ENCODE measurements at places on chromosomes 5 and 9. TPM values are rescaled to one million over a fixed set of nuclear protein-coding genes. Genes with fewer than 3 reads are reported as not detected.

HAVCR2 gene
- not detected for total RNA-seq

OGN gene
- total RNA-seq: not detected

MOB3B gene
- total RNA-seq: not detected

PROP1 gene
- not detected for total RNA-seq

DMRTA1 gene
- 0.88 TPM for total RNA-seq

EFNA5 gene
- total RNA-seq: 3.0 TPM

WDR38 gene
- total RNA-seq: not detected

TMEM252 gene
- total RNA-seq: not detected

GNA14 gene
- total RNA-seq: not detected

CCDC192 gene
- not detected for total RNA-seq

C5orf52 gene
- total RNA-seq: not detected

ETF1 gene
- total RNA-seq: 165 TPM

CREB3 gene
- total RNA-seq: 103 TPM

Data from A172 (cell line).